Renal cortex interstitium (tissue), 15 donors: ENCODE measurements at places on chromosomes 3 and 15. TPM values are rescaled to one million over a fixed set of nuclear protein-coding genes. Genes with fewer than 3 reads are reported as not detected.
A peak's percentile ranks its signal among the peaks of the same experiment; 100 is the strongest.

DNA sequence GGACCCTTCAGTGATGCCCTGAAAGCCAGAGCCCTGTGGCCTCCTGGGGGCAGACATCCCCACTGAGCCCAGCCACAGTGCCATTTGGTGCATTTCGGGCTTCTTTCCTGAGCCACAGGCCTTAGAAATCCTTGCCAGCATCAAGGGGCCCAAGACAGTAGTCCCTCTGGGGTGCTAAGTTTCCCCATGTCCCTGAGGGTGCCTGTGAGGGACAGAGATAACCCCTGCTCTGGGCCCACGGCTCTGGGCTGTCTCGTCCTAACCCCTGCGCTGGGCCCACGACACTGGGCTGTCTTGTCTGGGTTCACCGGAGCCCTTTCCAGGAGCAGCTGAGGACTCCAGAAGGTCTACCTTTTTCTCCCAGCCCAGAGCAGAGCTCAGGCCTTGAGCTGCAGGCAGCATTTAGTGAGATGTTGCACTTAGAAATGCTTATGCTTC is 45.1 kb upstream of the FGD5 start:
- no peak for DNase-seq

GRCh38 chr3:102060814-102061213 is 211.5 kb downstream of the NFKBIZ start:
- DNase-seq = no peak

Gene SLC15A2
- polyA plus RNA-seq = 8.8 TPM

Gene TMIE
- polyA plus RNA-seq = 0.70 TPM

- DNase-seq = no peak
These were observed 59.0 kb downstream of the ETFA start for GRCh38 chr15:76252249-76252648.

GRCh38 chr3:193837347-193837827 is 244.4 kb downstream of the OPA1 start:
- no peak for DNase-seq

- DNase-seq = no peak
These were observed 40.5 kb upstream of the CMSS1 start for GRCh38 chr3:99777210-99777549.

GRCh38 chr3:72301779-72302178 is 516.8 kb upstream of the PROK2 start:
- DNase-seq = no peak

GRCh38 chr3:143536817-143537535 is 311.3 kb downstream of the SLC9A9 start:
- DNase-seq = no peak

GRCh38 chr3:61483997-61484396 is 77.4 kb upstream of the PTPRG start:
- DNase-seq = no peak

GRCh38 chr3:60953351-60953750 is 297.9 kb downstream of the FHIT start:
- DNase-seq = peak; percentile 9

Gene USP50
- 1.4 TPM for polyA plus RNA-seq

DNA sequence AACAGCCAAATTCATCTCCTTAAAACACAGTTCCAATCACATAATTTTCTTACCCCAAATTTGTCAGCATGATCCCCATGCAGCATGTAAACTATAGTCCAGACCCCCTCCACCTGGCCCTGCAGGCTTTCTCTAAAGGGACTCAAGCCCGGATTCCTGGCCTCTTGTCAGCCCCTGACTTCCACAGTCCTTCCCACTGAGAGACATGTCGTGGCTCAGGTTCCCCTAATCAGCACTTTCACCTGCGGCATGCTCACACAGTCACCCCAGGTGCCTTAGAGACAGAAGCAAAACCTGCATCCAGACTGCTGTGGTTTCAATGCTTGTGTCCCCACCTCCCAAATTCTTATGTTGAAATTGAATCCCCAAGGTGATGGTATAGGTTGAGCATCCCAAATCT is 372.7 kb upstream of the ATP10A start:
- DNase-seq = no peak

DNA sequence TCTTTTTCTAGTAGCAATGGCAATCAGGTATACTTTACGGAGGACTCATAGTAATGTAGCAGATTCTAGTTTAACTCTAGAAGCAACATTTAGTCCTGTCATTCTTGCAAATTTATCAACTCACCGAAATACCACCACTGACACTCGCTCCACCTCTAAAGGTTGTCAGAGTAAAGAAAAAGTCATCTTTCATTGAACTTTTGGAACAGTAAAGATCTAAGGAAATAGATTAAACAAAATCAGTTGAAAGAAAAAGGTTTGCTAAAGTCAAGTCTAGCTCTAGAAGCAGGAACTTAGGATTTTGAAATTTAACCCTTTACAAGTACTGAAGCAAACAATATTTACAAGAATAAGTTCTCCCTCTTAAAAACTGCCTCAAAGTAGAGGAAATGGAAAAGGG is 8.7 kb downstream of the ATP8B4 start:
- DNase-seq = no peak

Gene COL6A6
- polyA plus RNA-seq = 2.7 TPM

DNA sequence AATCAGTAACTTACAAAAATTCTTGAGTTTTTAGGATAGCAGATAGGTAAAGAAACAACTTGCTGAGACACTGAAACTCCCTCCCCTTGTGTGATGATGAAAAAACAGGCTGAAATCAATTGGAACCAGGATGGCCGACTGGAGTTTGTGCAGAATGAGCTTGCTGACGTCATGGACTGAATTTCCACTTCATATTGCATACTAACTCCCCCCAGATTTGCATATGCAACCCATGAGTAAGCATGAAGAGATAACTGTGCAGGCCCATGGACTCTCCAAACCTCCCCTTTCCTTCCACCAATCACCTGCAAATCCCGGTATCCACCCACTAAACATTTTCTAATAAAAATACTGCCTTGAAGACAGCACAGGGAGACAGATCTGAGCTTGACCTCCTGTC is 82.0 kb upstream of the SCN5A start:
- no peak for DNase-seq

Gene PIF1
- 17.4 TPM for polyA plus RNA-seq

DNA sequence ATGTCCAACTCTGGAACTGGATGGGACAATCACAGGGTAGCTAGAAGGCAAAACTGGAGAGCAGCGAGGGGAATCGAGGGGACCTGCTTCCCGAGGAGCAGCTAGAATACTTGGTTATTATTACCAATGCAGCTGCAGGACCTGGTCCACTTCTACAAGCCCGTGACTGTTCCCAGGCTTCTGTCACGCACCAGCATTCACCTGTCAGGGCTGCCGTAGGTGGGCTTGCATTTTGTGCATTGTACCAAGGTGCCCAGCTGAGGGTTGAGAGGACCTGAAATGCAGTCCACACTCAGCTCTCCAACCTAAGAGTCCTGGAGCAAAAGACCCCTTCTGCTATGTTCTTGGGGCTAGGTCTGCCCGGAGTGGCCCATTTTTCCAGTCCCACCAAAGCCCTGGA is 2.3 kb downstream of the SEMA4B start:
- no peak for DNase-seq

DNA sequence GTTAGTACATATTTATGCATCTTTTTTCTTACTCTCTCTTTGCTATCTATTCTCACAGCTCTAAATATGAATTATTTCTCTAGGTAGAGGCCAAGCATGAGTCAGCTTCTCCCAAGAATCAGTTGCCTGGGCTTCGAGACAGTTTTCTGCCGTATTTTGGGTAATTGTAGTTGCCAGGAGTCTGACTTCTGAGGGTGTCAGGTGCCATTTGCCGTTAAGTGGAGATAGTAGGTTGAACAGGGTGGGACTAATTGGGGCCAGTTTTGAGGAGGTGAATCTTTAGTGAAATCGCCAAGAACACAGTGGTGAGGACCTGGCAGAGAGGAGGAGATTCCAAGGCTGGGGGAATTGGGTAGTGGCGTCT is 7.8 kb upstream of the NRROS start:
- DNase-seq = no peak

GRCh38 chr3:69322158-69322509 is 63.8 kb downstream of the FRMD4B start:
- DNase-seq = no peak

GRCh38 chr3:39154280-39155021 is 1.1 kb upstream of the CSRNP1 start:
- no peak for DNase-seq

- DNase-seq = no peak
These were observed 573.7 kb downstream of the TBL1XR1 start for GRCh38 chr3:176623468-176624150.

GRCh38 chr15:97947465-97948260 is 12.8 kb upstream of the ARRDC4 start:
- DNase-seq = no peak

DNA sequence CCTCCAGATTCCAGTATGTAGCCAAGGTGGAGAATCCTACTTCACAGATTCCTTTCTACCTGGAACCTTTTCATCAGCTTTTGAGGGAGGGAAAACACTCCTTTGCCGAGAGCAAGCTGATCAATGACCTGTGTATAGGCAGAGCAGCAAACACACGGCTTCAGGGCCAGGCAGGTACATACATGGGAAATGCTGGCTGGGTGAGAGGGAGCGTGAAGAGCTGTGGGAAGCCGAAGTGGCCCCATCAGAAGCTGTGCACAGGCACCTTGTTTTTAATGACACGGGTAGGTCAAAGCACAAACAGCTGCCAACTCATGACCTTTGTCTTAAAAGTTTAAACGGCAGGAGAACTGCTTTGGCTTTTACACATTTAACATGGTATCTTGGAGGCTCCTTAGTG is 25.3 kb downstream of the STARD5 start:
- no peak for DNase-seq

DNA sequence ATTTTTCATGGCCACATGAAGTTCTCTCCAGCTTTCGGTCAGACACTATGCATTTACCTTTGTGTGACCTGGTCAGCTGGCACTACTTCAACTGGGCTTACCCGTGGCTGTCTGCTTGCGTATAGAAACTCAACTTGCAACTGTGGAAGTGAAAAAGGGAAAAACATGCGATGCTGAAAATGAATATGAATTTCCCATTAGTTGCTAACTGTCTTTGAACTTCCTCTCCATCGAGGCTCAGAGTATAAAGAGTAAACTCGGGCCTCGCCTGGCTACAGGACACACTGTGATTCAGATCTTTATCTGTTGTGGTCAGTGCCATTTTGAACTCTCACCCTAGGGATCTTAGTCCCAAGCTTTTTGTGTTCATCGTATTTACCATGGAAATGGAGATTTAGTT is 26.8 kb downstream of the NFKBIZ start:
- no peak for DNase-seq

DNA sequence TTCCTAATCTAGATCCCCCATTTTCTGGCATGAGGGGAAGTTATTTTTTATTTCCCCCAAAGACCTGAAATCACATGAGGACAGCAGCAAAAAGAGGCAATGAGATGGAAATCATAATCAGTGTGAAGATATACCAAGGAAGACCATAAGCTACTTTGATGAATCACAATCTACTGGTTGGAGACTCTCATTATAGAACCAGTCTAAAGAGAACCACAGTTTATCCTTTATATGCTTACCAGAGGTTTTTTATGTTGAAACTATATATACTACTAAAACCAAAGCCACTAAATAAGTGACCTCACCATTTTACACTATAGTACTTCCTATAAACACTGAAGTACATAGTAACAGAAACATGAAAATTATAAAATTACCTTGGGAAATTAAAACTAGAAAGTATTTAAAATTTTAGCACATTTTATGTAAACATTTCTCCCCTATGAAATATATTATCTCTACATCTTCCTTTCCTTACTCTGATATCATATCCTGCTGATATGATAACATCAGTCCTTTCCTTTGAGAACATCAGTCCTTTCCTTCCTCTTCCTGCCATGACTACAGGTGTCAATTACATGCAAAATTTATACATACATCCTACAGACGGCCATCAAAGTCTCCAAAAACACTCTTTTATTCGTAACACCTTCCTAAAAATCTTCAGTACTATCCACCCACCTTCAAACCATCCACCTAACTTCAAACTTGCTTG is 71.8 kb downstream of the PHC3 start:
- DNase-seq = no peak

- no peak for DNase-seq
These were observed 58.8 kb downstream of the SLCO3A1 start for GRCh38 chr15:91912336-91912735.

Gene CGNL1
- polyA plus RNA-seq = 70.5 TPM

GRCh38 chr15:58457466-58457965 is 25.7 kb downstream of the LIPC start:
- no peak for DNase-seq

Gene GCSAM
- polyA plus RNA-seq = 1.3 TPM

- no peak for DNase-seq
These were observed 162.4 kb upstream of the CGNL1 start for GRCh38 chr15:57213862-57214261.

Gene SLC9C1
- polyA plus RNA-seq = 0.62 TPM

Gene YEATS2
- 40.9 TPM for polyA plus RNA-seq

DNA sequence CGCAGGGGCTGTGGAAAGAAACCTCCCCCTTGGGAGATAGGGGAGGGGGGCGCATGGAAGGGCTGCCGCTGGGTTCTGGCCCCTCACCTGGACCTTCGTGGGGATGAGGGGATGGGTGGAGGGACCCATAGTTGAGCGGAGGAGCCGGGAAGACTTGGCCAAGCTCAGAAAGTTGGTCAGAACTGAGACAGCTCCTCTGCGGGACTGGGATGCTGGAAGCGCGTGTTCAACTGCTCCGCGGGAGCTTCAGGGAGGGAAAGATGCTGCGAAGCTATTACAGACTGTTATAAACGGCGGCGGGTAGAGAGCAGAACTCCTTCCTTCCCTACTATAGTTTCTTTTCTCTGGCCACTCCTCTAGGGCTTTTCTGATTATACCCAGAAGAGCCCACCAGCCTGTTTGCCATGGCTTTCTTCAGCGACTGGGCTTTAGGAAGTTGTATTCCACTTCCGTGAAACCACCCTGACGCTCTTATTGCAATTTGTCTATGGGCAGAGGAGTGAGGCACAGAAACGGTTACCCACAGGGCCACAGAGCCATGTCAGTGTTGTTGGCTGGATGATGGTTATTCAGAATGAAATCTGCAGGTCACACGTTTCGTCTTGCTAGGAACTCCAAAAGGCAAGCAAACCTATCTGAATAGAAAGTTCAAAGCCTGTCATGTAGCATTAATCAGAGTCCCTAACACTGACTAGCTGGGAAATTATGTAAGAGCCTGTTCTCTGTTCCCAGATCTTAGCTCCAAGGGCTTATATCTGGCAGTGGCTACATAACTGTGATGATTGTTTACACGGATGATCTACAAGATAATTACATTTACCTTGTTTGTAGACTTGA is 1.1 kb downstream of the SYNPR start:
- no peak for DNase-seq

DNA sequence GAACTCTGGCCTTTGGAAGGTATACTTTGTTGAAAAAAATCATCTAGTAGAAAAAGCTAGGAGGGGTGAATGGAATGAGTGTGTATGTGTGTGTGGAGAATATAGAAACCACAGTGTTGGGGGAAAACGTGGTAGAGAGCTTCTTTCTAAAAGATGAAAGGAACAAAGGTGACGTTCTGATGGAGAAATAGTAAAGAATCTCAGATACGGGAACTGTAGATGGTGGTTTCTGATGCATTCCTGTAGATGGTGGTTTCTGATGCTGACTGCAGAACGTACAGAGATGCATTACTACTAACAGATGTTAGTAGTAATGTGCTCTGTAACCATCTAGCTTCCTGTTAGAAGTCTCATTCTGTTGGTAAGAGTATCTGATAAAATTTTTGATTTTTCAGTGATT is 60.2 kb downstream of the VPS8 start:
- DNase-seq = no peak
